ENCODE measurements at places on chromosomes 12 and 14.

DNA sequence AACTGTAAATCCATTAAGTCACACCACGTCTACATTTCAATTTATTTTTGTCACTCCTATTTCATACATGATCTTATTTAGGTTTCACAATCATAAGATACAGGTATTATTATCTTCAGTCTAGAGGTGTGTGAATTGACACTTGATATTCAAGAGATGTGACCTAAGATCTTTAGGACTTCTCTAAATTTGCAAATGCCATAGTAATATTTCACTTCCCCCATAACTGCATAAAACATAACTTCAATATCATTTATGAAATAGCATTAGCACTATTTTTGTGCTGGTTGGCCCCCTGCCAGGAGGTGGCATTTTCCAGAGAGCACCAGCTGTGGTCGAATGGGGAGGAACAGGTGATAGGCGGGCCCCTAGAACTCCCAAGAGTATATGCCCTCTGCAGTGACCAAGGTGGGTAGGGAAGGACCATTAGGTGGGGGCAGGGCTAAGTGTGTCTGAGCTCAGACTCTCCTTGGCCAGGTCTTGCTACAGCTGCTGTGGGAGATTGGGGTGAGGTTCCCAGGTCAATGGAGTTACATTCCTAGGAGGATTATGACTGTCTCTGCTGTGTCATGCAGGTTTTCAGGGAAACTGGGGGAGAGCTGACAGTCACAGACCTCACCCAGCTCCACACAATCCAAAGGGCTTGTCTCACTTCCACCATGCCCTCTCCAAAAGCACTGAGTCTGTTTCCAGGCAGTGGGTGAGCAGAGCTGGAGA is 49.2 kb upstream of the ERGIC2 start:
- no peak for DNase-seq
- no peak overlapping the region for H3K4me3 ChIP-seq
- H3K27ac ChIP-seq: no peak overlapping the region
- H3K36me3 ChIP-seq: no peaks in the 10 kb centered on the region

GRCh38 chr14:49303946-49304516 is 282.1 kb downstream of the RPS29 start:
- no peaks in the 10 kb centered on the region for H3K27me3 ChIP-seq
- DNase-seq: peak; percentile 13
- H3K4me1 ChIP-seq: no peaks in the 10 kb centered on the region
- H3K27ac ChIP-seq: no peak overlapping the region
- H3K4me3 ChIP-seq: no peak overlapping the region

GRCh38 chr12:70663838-70664237 is 26.6 kb upstream of the PTPRB start:
- DNase-seq: no peak
- no peak overlapping the region for H3K4me3 ChIP-seq
- H3K36me3 ChIP-seq: no peaks in the 10 kb centered on the region
- H3K27ac ChIP-seq: no peak overlapping the region

DNA sequence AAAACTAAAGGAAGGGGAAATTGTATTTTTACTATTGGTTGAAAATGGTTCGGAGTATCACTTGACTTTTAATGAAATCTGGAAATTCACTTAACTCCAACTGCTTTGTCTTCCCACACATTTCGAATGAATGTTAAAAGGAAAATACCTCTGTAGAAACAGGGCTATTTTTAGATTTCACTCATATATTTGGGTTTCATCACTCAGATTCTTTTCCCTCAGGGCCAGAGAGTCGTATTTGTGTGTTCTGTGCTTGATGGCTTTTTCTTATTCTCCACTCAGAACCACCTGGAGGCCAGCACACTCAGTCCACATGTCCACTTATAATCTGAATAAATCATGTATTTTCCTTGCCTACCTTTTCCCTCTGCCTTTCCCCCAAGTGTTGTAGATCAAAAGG is 40.0 kb downstream of the DAAM1 start:
- H3K27ac ChIP-seq: no peak overlapping the region
- no peak overlapping the region for H3K4me3 ChIP-seq
- no peaks in the 10 kb centered on the region for H3K27me3 ChIP-seq
- DNase-seq: no peak
- H3K4me1 ChIP-seq: no peaks in the 10 kb centered on the region

- peaks cover 1% of the 10 kb centered on the region for H3K4me1 ChIP-seq
- no peak overlapping the region for H3K4me3 ChIP-seq
- DNase-seq: no peak
- H3K36me3 ChIP-seq: no peaks in the 10 kb centered on the region
- no peak overlapping the region for H3K27ac ChIP-seq
Observed at GRCh38 chr14:64725879-64726584, 21.8 kb downstream of the PLEKHG3 start.

- H3K27ac ChIP-seq: no peak overlapping the region
- no peaks in the 10 kb centered on the region for H3K4me1 ChIP-seq
- DNase-seq: no peak
- H3K4me3 ChIP-seq: no peak overlapping the region
Observed at GRCh38 chr12:89679631-89680030, 29.0 kb downstream of the ATP2B1 start.

DNA sequence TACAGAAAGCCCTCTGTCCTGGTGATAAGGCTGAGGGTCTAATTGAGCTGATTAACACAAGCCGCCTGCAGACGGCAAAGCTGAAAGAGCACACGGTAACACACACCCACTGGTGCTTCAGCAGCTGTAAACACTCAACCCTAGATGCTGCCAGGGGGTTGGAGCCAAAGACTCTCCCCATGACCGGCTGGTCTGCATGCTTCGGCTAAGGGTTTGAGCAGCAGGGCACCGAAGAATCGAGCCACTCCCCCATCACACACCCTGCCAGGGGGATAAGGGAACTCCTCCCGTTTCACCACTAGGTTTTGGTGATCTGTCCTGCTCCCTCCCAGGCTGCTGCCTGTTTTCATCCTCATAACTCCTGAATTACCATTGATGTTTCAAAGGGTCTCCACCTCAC is 141.0 kb upstream of the OVCH1 start:
- H3K27ac ChIP-seq: no peak overlapping the region
- H3K36me3 ChIP-seq: no peaks in the 10 kb centered on the region
- H3K4me3 ChIP-seq: no peak overlapping the region
- DNase-seq: no peak

DNA sequence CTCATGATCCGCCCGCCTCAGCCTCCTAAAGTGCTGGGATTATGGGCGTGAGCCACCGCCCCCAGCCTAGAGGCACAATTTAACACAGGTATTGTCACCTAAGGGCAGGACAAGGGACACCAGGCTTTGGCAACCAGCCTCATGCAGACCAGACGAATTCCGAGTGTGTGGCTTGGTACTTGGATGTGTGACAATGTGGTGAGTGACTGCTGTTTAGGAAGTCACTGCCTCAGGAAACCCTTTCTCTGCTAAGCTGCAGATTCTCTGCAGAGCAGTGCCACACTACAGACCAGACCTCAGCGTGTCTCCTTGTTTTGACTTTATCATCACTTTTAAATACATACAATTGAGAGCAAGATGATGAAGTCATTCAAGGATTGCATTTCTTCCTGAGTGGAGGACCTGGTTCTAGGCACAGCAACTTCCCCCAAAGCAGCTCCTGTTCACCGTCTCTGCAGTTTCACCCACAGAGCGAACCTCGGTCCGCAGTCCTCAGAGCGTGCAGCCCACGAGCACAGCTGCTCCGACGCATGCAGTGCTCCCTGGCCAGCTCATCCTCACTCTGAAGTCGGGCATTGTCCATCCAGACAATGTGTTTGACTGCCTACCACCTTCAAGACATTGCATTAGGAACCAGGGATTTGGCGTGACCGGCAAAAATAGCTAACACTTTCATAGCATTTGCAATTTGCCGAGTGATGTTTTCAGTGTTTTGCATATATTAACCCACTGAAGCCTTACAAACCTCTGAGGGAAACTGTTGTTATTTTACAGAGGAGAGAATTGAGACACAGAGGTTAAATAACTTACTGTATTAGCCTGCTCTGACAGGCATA is 235.2 kb downstream of the CHST11 start:
- no peaks in the 10 kb centered on the region for H3K36me3 ChIP-seq
- no peak overlapping the region for H3K4me3 ChIP-seq
- no peak overlapping the region for H3K27ac ChIP-seq
- DNase-seq: no peak
- no peaks in the 10 kb centered on the region for H3K27me3 ChIP-seq
- peaks cover 10% of the 10 kb centered on the region for H3K4me1 ChIP-seq

DNA sequence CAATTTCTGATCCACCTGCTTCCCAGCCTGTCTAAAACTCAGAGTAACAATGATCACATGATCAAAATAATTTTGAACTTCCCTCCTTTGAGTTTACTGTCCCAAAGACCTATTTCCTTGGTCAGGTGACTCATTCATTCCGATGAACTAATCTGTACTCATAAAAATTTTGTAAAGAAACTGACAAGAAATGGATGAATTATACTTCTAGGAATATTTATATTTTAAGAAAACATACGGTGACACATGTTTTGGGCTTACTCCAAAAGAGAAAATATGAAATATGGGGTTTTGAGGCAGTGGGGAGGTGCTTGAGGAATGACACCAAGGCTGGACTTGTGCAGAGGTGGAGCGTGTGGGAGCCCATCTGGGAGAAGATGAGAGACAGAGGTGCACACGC is 42.0 kb downstream of the GUCY2C start:
- no peaks in the 10 kb centered on the region for H3K4me1 ChIP-seq
- H3K27ac ChIP-seq: no peak overlapping the region
- no peak for DNase-seq
- no peak overlapping the region for H3K4me3 ChIP-seq

DNA sequence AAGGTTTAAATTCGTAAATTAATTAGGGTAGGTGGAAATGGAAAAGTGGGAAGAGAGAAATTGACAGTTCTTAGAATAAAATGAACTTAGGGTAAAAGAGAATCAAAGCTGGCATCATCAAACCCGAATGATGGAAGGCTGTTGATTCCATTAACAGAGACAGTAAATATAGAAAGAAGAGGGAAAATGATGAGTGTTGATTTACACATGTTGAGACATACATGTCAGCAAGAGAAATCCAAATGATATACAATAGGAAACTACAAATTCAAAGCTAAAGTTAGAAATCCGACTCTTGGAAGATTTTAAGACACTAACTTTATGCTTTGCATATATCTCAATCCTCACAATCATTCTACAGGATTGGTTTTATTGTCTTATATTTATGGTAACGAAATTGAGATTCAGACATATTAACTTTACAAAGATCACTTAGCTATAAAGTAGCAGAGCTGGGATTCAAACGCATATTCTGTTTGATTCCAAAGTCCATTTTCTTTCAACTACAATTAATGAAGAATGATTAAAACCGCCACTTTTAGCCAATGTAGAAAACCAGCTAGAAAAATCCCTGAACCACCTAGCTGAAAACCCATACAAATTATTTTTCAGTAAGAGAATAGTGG is 30.2 kb downstream of the LIMA1 start:
- no peaks in the 10 kb centered on the region for H3K36me3 ChIP-seq
- no peak overlapping the region for H3K4me3 ChIP-seq
- DNase-seq: no peak
- H3K27ac ChIP-seq: no peak overlapping the region
- peaks cover 17% of the 10 kb centered on the region for H3K4me1 ChIP-seq

DNA sequence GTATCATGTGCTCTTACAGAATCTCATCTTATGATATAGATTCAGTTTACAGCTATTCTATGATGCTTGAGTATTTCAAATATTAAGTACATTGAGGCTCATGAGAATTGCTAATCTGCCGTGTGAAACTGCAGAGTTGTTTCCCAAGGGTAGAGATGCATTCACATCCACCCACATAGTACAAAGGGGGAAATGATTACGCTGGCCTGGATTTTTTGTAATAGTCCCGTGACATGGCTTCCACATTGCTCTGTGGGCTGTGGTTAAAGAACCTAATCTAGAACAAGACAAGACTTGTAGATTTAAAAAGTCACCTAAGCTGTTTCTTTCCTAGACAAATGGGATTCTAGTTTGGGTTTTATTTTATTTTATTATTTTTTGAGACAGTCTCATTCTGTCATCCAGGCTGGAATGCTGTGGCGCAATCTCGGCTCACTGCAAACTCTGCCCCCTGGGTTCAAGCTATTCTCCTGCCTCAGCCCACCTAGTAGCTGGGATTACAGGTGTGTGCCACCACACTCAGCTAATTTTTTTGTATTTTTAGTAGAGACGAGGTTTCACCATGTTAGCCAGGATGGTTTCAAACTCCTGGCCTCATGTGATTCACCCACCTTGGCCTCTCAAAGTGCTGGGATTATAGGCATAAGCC is 13.0 kb upstream of the RIOX1 start:
- no peaks in the 10 kb centered on the region for H3K36me3 ChIP-seq
- DNase-seq: no peak
- no peaks in the 10 kb centered on the region for H3K27me3 ChIP-seq
- H3K4me3 ChIP-seq: no peak overlapping the region
- no peak overlapping the region for H3K27ac ChIP-seq

- H3K4me3 ChIP-seq: no peak overlapping the region
- H3K27me3 ChIP-seq: no peaks in the 10 kb centered on the region
- no peak overlapping the region for H3K27ac ChIP-seq
Observed at GRCh38 chr14:102752239-102752847, 24.9 kb upstream of the TRAF3 start.

DNA sequence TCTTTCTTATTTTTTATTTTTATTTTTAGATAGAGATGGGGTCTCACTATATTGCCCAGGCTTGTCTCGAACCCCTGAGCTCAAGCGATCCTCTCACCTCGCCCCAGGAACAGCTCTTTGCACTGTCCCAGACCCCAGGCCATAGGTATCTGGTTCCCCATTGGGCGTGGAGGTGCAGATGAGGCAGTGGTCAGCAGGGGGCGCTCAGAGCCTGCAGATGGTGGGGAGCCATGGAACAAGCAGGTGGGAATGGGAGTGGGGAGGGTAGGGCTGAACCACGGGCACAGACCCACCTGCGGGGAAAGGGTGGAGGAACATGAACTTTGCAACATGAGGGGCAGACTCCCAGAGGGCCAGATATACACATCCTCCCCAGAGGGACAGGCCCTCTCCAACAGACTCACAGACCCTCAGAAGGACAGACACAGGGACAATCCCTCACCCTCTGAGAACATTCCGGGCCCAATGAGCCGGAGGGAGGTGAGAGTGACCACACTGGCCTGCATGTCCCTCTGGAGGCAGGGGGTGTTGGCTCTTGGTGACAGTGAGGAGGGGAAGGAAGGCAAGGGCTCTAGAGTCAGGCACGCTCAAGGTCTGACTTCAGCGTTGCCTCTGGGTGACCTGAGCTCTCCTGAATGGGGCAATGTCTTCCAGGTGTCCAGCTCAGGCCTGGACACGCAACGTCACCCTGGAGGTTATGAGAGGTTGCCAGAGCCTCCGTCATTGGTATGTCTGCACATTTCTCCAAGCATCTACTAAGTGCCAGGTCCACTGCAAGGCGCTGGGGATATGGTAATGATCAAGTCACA is 34.9 kb downstream of the KRT80 start:
- no peak overlapping the region for H3K27ac ChIP-seq
- H3K36me3 ChIP-seq: no peaks in the 10 kb centered on the region
- DNase-seq: peak; percentile 58
- H3K4me1 ChIP-seq: peaks cover 2% of the 10 kb centered on the region
- H3K27me3 ChIP-seq: no peaks in the 10 kb centered on the region

GRCh38 chr12:105347499-105347898 is 17.0 kb downstream of the C12orf75 start:
- H3K4me1 ChIP-seq: peaks cover 2% of the 10 kb centered on the region
- no peak overlapping the region for H3K27ac ChIP-seq
- H3K27me3 ChIP-seq: no peaks in the 10 kb centered on the region
- DNase-seq: no peak
- no peak overlapping the region for H3K4me3 ChIP-seq
- H3K36me3 ChIP-seq: peaks cover 3% of the 10 kb centered on the region

GRCh38 chr12:30361145-30361544 is 334.5 kb downstream of the IPO8 start:
- DNase-seq: no peak
- no peaks in the 10 kb centered on the region for H3K27me3 ChIP-seq
- H3K27ac ChIP-seq: no peak overlapping the region
- no peak overlapping the region for H3K4me3 ChIP-seq
- no peaks in the 10 kb centered on the region for H3K4me1 ChIP-seq

Data from endothelial cell of umbilical vein (primary cell).